ENCODE measurements at places on chromosomes 1 and 21.

DNA sequence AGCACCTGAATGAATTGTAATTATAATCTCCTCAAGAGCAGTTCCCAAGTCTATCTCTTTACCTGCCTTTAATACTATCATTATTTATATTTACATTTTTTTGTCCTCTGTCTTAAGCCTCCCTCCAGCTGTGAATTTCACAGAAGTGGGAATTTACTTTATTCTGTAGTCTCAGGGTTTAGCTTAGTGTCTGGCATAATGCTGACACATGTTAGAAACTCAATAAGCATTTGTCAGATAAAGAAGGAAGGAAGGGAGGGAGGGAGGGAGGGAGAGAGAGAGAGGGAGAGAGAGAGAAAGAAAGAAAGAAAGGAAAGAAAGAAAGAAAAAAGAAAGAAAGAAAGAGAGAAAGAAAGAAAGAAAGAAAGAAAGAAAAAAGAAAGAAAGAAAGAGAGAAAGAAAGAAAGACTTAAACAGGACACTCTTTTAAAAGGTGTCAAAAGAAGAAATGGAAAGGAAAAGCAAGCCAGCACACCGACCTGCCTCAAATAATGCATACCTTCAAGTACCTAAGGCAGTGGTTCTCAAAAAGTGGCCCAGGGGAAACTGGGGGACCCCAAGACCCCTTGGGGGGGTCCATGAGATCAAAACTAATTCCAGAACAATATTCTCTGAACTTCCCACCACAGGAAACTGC is 1.8 kb upstream of the PGLYRP4 start:
- no peak for DNase-seq

DNA sequence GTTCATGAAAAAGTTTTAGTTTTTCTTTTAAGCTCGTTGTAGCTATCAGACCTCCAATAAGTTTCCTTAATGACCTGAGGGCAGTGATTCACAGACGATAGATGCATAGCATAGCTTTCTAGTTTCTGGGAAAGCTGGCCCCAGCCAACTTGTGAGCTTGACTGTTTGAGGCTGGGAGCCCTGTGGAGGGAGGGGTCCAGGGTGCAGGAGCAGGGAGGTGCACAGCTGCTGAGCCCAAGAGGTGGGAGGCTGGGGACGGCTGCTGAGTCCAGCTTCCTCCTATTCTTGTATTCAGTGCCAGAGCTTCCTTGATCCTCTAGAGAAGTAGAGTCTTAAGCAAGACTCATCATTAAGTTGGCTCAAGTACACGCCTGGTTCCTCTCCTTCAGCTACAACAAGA is 11.0 kb upstream of the AVPR1B start:
- no peak for DNase-seq

GRCh38 chr1:9361630-9362260 is 69.1 kb downstream of the SPSB1 start:
- no peak for DNase-seq

- no peak for DNase-seq
Observed at GRCh38 chr1:14617791-14618190, 19.3 kb downstream of the KAZN start.

DNA sequence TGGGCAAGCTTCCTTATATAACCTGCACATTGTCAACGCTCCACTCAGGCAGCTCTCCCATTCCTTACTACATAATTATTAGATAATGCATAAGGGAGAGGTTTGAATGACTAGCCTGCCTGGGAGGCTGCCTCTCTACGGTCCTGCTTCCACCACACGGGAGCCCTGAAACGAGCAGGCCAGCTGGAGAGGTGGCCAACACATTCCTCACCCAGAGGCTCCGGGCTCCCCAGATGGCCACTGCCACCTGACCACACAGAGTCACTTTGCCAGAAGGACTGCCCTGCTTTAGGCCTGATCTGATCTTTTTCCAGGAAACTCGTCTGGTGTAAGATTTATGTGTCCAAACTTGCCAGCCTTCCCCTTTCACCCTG is 27.9 kb downstream of the HIVEP3 start:
- no peak for DNase-seq

GRCh38 chr21:45386728-45387371 is 18.1 kb upstream of the COL18A1 start:
- DNase-seq = no peak

GRCh38 chr1:152148051-152148450 is 11.0 kb downstream of the RPTN start:
- DNase-seq = no peak

DNA sequence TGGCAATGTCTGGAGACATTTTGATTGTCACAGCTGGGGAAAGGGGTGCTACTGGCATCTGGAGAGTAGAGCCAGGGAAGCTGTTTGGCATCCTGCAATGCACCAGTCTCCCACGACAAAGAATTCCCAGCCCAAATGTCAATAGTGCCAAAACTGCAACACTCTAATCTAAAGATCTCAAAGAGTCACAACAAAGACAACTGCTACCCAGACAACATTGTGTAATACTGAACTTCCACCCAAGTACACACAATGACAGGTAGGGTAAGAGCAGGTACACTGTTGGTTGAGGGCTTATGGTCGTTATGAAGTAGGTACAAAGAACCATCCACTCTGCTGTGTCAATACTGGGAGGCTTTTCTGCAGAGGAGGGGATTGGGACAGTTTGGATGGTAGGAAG is 8.2 kb upstream of the TMEM51 start:
- no peak for DNase-seq

DNA sequence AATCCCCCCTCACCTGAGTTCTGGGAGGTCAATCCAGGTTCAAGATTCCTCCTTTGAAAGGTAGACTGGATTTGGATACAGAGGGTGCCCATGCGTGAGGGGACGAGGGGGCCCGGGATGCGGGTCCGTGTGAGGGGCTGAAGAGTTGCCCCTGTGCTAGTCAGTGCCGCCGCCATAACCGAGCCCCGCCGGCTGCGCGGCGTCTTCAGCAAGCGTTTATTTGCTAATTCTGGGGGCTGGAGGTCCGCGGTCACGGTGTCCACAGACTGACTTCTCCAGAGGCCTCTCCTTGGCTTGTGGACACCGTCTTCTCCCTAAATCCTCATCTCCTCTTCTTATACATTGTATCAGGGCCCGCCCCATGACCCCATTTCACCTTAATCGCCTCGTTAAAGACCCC is 20.9 kb upstream of the SAMD11 start:
- no peak for DNase-seq

- DNase-seq = no peak
Observed at GRCh38 chr1:229203991-229204632, 66.8 kb upstream of the RAB4A start.

DNA sequence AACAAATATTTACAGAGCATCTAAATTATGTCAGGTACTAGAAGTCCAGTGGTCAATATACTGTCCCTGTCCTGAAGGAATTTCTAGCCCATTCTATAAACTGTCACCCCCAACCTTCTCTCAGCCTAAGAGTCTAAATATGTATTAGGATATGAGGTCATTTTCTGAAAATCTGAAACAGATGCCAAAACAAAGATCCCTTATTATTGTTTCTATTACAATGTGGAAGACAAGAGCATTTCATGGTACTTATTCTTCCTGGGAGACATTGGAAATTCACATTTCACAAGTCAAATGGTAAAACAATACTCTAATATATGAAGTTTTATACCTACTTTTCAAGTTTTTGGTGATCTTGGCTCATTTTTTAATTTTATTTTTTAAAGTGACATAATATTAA is 2.6 kb downstream of the CLCA1 start:
- DNase-seq = no peak

DNA sequence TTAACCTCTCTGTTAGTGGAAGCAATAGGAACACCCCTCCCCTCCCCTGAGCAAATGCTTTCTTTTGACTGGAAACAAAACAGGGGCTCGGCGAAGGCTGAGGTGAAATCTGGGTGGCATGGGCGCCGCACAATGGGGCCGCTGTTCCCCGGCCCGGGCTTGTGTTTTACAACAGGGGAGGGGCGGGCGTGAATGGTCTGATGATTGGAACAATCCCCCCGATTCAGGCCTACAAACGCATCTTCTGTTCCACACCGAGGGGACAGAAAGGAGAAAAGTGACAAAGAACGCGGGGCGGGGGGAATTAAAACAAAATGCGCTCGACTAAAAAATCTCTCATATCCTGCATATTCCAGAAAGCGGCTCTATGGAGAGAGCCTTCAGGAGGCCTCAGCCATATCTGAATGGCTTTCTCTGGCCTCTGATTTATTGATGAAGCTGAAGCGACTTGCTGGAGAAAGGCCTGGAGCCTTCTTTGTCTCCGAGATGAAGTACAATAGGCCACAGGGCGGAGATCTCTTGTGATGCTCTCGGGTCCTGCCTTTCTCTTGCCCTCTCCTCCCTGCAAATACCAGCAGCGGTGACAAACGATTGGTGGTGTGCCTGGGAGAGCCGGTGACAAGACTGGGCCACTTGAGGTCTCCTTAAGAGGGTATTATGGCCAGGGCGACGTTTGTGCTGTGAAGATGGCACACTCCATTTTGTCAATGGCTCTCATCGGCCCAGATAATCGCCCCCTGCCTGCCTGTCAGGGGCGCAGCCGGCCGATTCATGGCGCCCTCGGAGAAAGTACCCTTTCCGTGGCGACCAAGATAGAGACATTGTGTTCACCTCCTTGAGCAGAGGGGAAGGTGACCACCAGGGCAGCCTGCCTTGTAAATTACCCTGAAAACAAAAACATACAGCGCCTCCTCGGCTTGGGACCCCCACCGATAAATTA is 47.1 kb upstream of the OLIG2 start:
- DNase-seq = no peak

- no peak for DNase-seq
Observed at GRCh38 chr1:38833146-38833545, 26.4 kb downstream of the RRAGC start.

GRCh38 chr1:89615676-89616598 is 17.0 kb upstream of the LRRC8C start:
- DNase-seq = no peak

- DNase-seq = no peak
Observed at GRCh38 chr1:204094856-204095634, 22.1 kb downstream of the SOX13 start.

DNA sequence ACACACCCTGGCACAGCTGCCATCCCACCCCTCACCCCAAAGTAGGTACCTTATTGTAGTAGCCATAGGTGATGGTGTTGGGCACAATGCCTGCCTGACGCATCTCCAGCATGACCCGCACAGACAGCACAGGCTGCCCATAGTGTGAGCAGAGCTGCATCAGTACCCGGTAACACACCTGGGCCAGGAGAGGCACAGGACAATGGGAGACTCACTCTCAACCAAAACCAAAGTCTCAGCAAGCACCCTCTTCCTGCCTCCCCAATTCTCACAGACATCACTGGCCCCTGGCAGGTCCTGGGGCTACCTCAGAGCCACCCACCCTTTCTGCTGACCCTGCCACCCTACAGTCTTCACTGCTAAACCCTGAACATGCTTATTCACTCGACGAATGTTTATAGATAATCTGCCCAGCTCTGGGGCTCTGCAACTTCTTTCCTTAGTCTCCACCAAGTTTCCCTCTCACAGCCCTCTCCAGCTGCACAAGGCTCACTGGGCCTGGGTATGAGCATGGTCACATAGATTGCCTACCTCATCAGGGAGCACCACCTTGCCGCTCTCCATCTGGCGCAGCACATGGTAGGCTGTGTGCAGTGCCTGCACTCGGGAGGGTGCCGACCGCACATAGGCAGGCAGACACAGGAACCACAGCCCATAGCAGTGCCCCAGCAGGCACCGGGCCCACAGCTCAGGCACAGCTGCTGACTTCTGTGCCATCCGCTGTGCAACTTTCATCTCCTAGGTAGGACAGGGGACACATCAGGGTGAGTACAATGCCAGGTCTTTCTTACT is 10.3 kb downstream of the DENND4B start:
- no peak for DNase-seq
